ENCODE measurements at places on chromosomes 11 and 22.

DNA sequence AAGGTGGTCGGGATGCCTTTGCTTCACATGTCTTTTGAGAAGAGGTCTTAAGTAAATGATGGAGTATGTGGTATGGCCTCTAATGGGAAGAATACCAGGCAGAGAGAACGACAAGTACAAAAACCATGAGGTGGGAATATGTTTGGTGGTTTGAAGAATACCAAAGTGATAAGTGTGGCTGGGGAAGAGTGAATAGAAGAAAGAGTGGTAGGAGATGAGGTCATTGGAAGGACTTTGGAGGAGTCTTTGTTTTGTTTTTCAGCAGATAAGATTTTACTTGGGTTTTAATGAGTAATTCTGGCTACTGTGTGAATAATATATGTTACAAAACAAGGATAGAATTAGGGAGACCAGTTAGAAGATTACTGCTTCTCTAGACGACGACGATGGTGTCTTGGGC lies 515.4 kb downstream of the RAB38 start:
- no peak for DNase-seq

- DNase-seq, result no peak
Observed at GRCh38 chr22:49847751-49848689, 5.6 kb upstream of the ZBED4 start.

DNA sequence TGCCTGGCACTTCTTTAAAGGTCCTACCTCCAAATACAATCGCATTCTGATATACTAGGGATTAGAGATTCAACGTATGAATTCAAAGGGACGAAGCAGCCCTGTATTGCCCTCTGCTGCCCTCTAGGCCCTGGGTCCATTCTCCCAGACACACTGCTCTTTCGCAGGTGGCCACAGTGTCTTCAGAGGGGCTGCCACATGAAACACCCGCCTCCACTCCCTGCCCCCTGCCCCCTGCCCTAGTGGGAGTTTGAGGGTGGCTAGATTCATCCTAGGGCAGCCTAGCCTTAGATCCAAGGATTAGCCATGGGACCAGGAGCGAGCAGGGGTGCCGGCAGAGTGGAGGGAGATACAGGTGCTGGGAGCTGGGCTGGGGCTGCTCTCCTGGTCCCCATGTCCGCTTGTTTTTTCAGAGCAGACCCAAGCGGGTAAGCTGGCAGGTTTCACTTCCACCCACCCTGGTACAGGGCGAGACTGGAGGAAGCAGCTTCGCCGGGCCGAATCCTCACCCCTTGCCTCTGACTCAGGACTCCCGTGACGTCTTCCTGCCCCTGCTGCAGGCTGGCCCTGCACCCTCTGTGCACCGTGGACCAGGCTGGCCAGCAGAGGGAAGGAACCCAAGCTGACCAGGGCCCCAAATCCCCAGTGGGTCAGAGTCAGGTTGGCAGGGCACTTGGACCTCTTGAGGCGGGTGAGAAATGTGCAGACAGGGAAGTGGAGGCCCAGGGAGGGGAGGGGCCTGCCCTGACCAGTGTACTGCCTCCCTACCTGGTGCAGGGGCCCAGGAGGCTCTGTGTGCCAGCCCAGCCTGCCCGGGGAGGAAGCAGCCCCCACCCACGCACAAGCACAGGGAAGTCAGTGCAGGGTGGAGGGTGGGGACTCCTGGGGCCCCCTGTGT lies 28.4 kb upstream of the HMOX1 start:
- peak; percentile 10 for DNase-seq

GRCh38 chr11:75593286-75593915 lies 31.3 kb downstream of the SERPINH1 start:
- DNase-seq, result no peak

GRCh38 chr11:103997082-103997481 lies 39.4 kb upstream of the DDI1 start:
- no peak for DNase-seq

DNA sequence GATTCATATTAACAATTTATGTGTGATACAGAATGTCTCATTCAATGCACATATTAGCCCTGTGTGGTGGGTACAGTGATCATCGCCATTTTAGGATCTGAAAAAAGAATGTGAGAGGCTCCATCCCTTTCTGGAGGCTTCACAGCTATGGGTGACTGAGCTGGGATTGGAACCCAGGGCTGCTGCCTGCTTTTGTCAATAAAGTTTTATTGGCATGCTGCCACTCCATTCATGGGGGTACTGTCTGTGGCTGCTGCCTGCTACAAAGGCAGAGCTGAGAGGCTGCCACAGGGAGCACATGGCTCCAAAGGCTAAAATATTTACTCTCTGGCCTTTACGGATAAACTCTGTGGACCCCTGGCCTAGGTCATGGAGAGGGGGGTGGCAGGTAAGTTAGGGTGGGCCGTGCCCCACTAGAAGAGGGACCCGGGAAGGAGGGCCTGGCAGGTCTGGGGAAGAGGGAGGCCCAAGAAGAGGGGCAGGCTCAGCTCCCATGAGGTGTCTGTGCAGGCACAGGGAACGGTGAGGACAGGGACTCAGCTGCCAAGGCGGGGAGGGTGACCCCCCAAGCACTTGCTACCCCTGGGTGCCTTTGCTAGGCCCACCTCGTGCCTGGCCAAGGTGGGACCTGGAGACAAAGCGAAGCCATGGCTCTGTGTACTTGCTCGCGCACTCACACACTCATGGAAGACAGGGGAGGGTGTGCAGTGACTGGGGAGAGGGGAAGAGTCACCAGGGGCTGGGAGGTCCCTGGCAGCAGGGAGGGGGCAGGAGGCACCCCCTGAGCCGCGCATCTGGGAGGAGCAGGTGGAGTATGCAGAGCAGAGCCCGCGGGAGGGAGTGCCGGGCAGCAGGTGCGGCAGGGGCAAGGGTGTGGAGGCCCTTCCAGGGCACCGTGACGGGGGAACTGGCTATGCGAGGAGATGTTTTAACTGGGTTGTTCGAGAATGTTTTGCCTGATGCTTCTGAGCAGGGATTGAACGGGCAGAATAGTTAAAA lies 335.3 kb downstream of the CTTN start:
- DNase-seq, result no peak

DNA sequence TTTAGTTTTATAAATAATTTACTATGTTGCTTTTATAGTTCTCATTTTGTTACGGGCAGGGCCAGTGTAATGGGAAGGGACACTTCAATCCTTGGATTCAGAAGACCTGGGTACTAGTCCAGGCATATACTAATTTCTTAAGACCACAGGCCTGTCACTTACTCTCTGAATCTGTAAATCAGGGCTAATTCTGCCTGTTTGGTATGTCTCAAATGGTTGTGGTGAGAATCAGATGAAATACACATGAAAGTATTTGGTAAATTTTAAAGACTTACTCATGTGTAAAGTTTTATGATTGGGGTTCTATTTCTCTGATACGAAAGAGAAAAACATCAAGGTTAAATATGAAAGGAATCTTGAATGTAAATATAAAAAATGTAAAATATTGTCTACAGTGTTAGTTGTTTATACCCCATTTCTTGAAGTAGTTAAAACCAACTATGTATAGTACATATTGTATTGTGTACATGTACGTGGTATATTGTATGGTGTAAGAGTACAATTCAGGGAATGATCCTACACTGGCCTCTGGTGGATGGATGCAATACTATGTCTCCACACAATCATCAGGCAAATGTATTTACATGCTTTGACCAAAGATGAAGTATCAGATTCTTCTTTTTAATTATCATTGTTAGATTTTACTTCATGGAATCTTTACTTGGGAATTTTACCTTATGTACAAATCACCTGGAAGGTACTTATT lies 24.5 kb upstream of the RAG2 start:
- no peak for DNase-seq

- no peak for DNase-seq
Observed at GRCh38 chr11:26043665-26044064, 288.3 kb upstream of the ANO3 start.

- DNase-seq, result no peak
Observed at GRCh38 chr11:132848336-132848735, 684.0 kb downstream of the OPCML start.

DNA sequence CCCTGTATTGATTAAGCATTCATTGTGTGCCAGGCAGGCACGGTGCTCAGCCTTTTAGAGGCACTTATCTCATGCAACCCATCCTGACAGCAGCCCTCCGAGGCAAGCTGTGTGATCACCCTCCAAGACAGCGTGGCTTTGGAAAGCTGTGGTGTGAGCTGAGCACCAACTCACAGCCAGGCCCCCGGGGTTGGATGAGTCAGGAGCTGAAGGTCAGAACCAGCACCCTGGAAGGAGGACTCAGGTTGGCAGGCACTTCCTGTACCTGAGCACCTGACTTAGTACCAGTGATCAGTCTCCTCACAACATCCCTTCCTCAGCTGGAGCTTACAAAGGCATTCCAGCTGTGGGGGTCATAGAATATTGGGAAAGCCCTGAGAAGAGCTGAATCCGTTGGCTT lies 9.0 kb downstream of the PATZ1 start:
- no peak for DNase-seq

DNA sequence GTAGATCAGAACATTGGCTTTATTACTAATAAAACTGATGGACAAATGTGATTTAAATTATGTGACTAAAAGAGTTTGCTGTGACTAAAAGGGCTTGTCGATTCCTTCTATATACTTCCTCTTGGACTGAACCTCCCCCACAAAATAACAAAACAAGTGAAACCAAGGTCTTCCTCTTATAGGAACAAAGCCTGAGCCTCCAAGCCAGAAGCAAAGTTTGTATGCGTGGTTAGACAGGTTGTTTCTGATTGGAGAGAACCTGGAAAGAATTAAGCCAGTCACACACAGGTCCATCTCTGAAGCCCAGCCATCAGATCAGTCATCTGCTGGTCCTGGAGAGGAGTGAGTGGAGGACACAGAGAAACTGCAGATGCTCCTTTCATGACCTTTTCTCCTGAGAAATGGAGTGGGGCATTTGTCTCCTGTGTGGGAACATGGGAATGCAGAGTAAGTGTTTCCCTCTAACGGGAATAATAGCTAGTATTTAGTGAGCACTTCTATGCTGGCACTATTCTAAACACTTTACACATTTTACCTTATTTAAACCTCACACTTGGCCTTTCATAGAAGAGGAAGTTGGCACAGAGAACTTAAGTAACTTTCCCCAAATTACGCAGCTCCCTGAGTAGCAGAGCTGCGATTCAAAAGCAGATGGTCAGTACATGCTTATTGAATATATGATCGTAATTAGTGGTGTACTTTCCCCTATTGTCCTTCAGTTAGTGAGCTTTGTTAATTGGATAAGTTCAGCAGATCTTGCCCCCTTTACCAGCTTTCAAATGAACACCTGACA lies 77.1 kb downstream of the UVRAG start:
- no peak for DNase-seq

GRCh38 chr11:134512571-134513538 lies 100.8 kb upstream of the B3GAT1 start:
- DNase-seq, result no peak

DNA sequence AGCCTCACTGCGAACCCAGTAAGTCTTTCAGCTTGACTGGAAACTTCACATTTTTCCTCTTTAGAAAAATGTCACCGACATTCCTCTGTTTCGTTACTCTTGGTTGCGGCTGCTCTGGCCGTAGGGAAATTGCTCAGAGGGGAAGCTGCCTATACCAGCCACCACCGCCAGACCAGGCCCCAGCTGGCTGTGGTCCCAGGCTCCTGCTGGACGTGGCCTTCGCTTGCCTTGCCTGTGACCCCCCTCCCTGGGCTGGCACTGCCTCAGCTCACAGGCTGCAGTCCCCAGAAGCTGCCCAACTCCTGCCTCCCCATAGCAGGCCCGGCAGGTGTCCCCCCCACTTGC lies 197.8 kb downstream of the MN1 start:
- peak; percentile 38 for DNase-seq

DNA sequence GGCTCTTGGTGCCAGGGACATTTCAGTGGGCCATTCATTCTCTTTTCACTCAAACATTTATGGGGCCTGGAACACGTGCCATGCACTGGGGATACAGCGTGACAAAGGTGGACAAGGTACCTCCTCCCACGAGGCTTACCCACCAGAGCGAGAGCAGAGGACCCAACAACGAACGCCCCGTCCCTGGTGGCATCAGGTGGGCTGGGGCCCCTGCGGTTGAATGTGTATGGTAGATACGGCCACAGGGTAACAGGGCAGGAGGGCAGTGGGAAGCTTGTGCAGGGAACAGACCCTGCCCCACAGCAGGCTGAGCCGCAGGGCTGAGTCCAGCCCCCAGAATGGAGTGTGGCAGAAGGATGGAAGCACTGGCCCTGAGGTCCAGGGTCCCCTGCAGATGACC lies 81.1 kb downstream of the LRRC32 start:
- no peak for DNase-seq

DNA sequence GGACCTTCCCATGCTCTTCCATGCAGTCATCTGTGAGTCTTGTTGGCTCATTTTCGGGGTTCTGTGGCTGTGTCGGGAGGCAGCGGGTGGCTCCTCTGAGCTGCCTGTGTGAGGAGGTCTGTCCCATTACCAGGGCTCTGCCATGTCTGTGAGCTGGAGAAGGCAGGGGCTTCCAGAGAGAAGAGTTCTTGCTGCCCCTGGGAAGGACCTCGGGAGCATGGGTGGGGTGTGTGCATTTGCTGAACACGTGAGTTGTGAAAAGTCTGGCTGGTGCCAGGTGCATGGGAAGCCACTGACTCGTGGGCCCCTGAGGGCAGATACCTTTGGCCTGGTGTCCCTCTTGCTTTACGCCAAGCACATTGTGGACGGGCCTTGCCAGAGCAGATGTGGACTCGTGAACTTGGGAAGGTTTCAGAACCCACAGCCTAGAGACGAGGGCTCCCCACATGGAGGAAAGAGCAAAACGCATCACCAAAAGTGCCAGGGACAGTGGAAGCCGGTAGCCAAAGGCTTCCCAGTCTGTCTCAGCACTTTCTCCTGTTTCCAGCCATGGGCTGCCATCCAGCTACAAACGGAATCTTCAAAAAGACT lies 1324.5 kb downstream of the BRD1 start:
- no peak for DNase-seq

DNA sequence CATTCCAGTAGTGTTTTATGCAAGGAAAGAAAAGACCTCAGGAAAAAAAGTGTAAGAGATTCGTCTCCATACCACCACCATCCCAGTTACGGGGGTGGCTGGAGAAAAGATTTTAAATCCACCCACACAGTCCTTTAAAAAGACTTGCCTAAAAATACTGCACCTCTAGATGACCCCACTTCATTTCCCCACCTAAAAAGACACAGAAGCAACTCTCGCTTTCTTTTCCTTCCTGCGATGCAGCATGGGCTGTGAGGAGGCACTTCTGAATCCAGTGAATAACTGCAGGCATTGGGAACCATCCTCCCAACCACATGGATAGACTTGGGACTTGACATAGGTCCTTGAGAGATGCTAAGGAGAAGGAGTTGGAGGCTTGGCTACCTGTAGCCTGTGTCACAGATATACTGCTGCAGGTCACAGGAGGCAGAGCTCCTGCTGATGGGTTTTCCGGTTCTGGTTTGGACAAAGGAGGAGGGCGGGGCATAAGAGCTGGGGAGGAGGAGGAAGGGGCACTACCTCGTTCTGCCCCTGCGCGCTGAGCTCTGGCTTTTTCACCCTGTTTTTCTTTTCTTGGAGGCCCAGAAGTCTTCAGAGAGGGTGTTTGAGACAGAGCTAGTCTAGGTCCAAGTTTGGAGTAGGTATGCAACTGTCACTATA lies 285.9 kb downstream of the NTM start:
- no peak for DNase-seq

DNA sequence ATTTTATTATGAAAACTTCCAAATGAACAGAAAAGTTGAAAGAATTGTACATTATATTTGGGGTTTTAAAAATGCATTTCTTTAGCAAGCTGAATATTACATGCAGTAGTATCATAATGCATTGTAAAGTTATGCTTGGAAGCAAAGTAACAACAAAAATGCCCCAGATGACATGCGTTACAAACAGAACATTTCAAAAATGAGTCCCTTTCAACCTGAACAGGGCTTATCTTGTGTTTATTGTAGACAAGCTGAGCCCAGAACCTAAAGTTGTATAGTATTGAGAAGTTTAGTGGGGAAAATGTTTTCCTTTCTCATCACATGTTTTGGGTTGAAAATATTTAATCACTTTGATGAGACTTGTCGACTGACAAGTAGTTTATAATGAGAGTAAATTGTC lies 68.8 kb downstream of the CECR2 start:
- DNase-seq, result no peak
